ENCODE measurements at places on chromosomes 4 and X.
A peak's percentile ranks its signal among the peaks of the same experiment; 100 is the strongest.

DNA sequence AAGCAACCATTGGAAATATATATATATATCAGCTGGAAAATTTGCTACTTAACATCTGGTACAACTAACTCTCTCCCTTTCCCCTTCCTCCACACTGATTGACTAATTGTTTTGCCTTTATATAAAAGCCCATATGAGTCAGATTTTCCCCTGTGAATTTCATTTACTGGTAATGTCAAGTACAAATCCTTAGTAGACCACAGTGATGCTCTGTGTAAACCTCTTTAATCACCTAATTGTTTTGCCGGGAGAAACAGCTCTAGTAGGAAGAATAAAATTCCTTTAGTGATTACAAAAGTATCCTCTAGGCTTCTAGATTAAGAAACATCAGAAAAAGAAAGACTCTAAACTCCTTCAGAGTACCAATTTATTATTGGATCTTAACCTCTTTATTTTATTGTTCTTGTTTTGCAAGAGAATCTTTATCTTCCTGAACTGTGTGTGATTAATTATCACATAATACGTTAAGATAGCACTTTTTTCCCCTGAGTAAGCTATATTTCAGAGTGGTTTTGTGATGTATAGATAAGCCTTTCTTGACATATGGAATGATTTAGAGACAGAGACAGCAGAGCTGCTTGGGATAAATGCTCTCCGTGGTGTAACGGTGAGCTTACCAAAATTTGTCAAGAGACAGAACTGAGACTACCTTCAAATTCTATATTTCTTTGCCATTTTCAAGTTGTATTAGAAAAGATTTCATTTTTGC is 1606.4 kb upstream of the TENM3 start:
- DNase-seq: no peak

DNA sequence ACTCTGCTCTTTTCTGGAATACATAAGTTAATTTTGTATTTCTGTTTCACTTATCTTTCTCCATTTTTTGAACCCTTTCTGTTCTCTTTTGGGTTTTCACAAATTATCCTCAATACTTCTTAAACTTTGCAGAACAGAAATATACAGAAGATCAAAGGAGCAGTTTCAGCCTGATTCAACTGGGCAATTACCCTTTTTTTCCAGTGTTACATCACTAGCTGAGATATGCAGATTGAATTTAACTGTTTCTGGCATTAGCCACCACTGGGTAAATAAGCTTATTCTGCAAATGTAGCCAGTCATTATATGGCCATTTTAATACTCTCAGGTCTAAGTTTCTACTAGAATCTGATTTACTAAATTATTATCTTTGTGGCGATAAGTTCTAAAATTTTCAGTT is 66.9 kb upstream of the GRID2 start:
- no peak for DNase-seq

DNA sequence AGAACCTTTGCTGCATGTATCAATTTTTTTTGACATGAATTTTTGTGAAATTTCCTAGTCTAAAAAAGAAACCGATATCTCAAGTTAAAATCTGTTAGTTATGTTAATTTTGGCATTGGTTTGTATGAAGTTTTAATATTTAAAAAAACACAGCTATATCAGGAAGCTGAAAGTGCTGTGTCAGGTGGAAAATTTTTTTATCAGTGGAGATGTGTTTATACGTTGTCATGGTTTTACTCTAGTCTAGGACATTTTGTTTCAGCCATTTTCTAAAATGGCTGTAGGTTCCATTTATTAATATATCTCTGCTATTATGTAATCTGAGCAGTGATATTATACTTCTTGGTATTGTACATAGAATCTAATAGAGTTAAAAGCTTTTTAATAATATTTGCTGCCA is 34.2 kb downstream of the OCRL start:
- DNase-seq: no peak

- DNase-seq: no peak
Measured at GRCh38 chr4:37440501-37440900, 196.0 kb downstream of the NWD2 start.

DNA sequence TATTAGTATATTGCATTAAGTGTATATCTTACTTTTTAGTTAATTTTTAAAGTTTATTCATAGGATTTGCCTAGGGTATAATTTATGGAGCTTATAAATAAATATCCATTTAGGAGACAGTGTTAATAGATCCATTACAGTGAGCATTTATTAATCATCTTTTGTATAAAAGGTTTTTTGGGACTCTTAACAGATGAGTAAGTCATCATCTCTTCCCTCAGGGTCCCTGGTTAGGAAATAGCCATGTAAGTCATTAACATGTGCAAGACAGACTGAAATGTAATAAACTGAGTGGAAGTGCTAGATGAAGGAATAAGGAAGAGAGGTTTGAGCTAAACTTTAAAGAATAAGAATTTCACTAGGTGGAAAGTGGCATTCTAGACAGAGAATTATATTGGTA is 69.2 kb downstream of the PAQR3 start:
- no peak for DNase-seq

DNA sequence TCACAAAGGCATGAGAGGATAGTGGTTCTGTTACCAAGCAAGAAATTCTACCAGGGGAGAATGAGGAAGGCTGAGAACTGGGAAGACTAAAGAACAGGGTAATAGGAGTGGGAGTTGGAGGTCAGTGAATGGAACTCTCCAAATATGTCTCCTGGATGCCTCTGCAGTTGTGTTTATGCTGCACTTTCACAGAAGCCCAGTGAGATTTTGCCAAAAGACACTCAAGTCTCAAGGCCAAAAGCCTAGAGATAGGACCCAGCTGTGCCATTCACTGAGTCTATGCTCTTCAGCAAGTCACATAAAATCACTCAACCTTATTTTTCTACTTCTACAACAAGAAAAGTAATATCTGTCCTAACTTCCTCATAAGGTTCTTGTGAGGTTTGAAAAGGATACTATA is 285.4 kb downstream of the UNC5C start:
- DNase-seq: no peak

DNA sequence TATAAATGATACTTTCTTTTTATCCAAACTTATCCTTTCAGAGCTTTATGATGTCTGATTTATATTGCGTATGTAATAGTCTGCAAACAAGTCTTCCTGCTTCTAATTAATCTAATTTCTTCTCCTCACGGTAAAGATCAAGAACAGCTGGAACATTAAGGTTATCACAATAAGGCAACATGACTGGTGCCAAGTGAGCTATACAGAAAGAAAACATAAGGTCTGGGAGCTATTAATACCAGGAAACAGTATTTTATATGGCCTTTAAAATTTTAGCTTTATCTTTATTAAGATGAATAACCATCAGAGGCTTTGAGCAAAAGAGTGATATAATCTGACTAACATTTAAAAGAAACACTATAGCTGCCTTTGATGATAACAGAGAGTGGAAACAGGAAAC is 28.7 kb upstream of the CABS1 start:
- DNase-seq: no peak

DNA sequence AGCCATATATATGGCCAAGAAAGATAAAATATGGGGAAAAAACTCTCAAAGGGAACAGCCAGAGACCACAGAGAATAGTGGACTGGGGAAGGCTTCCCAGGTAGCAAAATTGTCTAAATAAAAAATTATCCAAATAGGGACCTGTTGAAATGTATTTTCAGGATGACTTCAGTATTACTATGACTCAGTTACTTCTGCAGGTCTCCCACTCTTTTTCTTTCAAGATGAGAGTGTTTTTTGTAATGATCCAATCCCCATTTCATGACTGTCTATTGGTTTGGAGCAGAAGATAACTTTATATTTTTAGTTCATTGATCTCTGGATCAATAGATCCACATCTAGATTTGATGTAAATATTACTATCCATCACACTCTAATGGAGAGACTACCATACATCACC is 372.1 kb upstream of the EMCN start:
- no peak for DNase-seq

- DNase-seq: peak; percentile 27
Measured at GRCh38 chr4:141074098-141074878, 59.0 kb downstream of the RNF150 start.

- DNase-seq: no peak
Measured at GRCh38 chr4:57059890-57060716, 50.1 kb downstream of the IGFBP7 start.

DNA sequence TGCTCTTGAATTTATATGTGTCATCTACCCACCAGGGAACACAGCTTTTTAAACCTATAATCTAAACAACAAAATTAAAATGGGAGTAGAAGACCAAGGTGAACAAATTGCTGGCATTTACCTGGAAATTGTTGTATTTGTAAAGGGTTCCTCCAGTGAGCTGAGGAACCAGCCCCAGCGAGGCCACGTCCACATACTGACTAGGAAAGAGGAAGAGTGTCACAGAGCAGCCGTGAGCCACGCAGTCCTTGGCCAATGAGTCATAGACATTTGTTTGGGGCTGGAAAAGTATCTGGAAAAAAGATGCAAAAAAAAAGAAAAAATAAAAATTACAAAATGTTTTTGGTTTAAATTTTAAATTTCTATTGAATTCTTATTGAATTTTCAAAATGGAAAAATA is 58.7 kb downstream of the METTL14 start:
- DNase-seq: no peak

- DNase-seq: peak; percentile 17
Measured at GRCh38 chrX:41921492-41922430, 1.6 kb downstream of the CASK start.

- DNase-seq: no peak
Measured at GRCh38 chr4:8710946-8711345, 118.4 kb downstream of the CPZ start.

GRCh38 chr4:150680651-150681050 is 98.7 kb downstream of the MAB21L2 start:
- DNase-seq: no peak

DNA sequence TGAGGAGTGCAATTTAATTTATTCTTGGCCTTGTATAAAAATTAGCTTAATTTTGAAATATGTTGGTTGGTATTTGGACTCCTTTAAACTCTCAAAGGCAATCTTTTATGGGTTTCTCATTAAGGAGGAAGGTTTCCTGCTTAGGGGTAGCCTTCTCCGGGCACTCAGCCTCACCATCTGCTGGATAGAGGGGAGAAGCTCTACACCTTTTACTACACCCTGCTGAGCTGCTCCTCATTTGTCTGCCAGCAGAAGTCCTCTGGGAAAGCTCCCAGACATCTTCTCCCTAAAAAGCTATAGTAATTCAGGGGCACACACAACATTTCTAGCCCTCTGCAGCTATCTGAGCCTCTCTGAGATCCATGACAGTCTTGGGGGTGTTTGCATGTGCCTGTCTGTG is 179.1 kb downstream of the SOWAHB start:
- no peak for DNase-seq

GRCh38 chrX:114075073-114075673 is 508.7 kb upstream of the HTR2C start:
- DNase-seq: no peak

DNA sequence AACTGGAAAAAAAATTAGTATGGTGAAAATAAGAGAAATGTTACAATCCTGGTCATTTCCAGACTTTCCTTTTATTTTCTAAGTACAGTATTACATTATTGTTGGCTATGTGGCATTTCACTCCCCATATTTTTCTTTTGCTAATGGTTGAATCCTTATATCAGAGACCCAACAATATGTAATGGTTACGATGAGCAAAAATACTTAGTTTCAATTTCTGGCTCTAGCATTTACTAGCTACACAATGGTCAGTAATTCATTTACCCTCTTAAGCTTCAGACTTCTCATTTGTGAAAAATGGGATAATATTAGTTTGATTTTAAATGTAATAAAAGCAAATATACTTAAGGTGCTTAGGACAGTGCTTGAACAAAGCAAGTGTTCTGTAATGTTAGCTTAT is 942.9 kb upstream of the PABPC4L start:
- no peak for DNase-seq

- no peak for DNase-seq
Measured at GRCh38 chrX:38968344-38969216, 167.3 kb downstream of the MID1IP1 start.

GRCh38 chr4:174847801-174848427 is 18.9 kb upstream of the GLRA3 start:
- DNase-seq: no peak

- no peak for DNase-seq
Measured at GRCh38 chr4:138291431-138291830, 49.3 kb upstream of the SLC7A11 start.

DNA sequence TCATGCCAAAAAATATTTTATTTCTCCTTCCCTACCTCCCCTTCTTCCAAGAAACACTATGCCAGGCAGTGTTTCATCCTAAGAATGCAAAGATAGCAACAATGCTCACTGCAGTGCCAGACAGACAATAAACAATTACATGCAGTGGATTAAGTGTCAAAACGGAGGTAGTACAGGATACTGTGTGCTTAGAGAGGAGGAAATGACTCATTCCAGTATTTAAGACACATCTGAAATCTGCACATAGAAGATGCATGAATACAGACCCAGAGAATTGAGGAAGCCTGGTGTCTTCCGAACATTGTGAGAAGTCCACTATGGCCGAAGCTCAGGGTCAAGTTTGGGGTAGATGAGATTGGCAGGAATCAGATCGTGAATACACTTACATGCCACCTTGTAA is 326.4 kb downstream of the PPP3CA start:
- peak; percentile 30 for DNase-seq

GRCh38 chrX:78658414-78658813 is 714 bp downstream of the RTL3 start:
- no peak for DNase-seq

- peak; percentile 4 for DNase-seq
Measured at GRCh38 chrX:78123190-78123589, 16.3 kb downstream of the TAF9B start.

- peak; percentile 28 for DNase-seq
Measured at GRCh38 chr4:182126096-182126495, 117.1 kb upstream of the TENM3 start.

- DNase-seq: no peak
Measured at GRCh38 chr4:13705521-13706041, 78.1 kb upstream of the BOD1L1 start.

GRCh38 chr4:138135610-138136009 is 106.5 kb downstream of the SLC7A11 start:
- no peak for DNase-seq

GRCh38 chr4:2750719-2751605 is 5.2 kb downstream of the TNIP2 start:
- DNase-seq: no peak

GRCh38 chr4:90753068-90753467 is 625.9 kb downstream of the CCSER1 start:
- no peak for DNase-seq

DNA sequence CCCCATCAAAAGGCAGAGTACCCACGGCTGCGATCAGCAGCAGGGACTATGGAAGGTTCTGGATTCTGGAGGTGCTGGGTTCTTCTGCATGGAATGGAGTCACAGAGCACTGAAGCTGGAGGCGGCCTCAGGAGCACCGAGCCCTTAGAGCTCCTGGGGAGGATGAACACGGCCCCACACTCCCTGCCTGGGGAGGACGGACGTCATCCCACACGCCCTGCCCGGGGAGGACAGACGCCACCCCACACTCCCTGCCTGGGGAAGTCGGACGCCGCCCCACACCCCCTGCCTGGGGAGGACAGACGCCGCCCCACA is 9.9 kb downstream of the LRPAP1 start:
- DNase-seq: no peak

- DNase-seq: no peak
Measured at GRCh38 chr4:164483711-164484110, 270.2 kb upstream of the SMIM31 start.
